ENCODE measurements at places on chromosomes 2 and 18.

DNA sequence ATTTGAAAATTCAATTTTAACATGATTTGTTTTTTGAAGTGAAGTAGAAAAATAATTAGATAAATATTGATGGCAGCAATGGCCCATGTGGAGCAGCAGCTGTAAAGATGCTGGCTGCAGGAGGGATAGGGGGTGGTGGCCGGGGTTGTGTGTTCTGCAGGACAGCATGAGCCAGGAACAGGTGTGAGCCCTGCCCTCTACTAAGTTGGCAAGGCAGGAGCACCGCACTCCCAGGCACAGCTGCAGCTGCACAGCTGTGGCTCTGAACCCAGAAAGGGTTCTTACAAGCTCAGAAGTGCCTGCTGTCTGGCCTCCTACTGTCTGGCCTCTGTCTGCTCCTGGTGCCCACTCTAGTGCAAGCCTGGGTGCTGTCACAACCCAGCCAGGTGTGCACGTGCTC lies 10.0 kb upstream of the DUSP19 start:
- no peaks in the 10 kb centered on the region for H3K27me3 ChIP-seq
- H3K36me3 ChIP-seq = no peaks in the 10 kb centered on the region
- DNase-seq = no peak
- no peak overlapping the region for H3K4me3 ChIP-seq

- no peak overlapping the region for H3K27ac ChIP-seq
- no peak for DNase-seq
- H3K27me3 ChIP-seq = no peaks in the 10 kb centered on the region
- H3K36me3 ChIP-seq = no peaks in the 10 kb centered on the region
These were observed 33.5 kb downstream of the GALNT5 start for GRCh38 chr2:157291018-157291417.

- DNase-seq = no peak
- H3K27me3 ChIP-seq = no peaks in the 10 kb centered on the region
- H3K36me3 ChIP-seq = no peaks in the 10 kb centered on the region
- H3K27ac ChIP-seq = no peak overlapping the region
- no peaks in the 10 kb centered on the region for H3K4me1 ChIP-seq
These were observed 102.9 kb downstream of the SLC39A10 start for GRCh38 chr2:195759877-195760276.

DNA sequence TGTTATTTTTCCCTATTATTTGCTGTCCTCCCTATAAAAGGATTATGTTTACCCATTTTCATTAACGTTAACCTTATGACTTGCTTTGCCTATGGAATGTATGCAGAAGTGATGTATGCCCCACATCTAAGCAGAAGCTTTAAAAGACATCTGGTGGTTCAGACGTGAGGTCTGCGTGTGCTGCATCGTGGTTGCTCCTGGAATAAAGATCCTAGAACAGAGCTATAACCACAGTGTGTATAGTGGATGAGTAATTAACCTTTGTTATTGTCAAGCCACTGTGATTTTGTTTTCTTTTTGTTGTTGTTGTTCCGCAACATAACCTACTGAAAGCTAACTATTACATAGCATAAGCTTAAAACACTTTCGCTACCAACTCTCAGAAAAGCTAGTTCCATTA lies 20.9 kb upstream of the CFAP36 start:
- no peaks in the 10 kb centered on the region for H3K36me3 ChIP-seq
- H3K27ac ChIP-seq = no peak overlapping the region
- H3K4me1 ChIP-seq = peaks cover 7% of the 10 kb centered on the region
- no peak for DNase-seq
- H3K4me3 ChIP-seq = no peak overlapping the region

DNA sequence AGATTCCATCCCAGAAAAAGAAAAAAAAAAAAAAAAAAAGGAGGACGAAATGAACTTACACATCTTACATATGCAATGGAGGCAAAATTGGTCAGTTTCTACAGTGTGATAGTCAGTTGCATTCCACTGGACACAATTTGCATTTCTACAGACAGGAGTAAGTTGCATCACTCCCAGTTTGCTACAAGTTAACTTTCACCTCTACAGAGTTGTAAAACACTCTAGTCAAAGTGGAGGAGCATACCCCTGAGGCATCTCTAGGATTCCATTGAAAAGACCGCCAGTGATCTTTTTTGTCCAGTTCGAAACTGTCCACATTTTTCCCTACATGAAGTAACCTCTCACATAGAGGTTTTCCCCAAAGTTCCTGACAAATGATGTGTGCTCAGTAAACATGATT lies 202.8 kb downstream of the VAPA start:
- DNase-seq = peak; percentile 14
- no peak overlapping the region for H3K27ac ChIP-seq
- no peaks in the 10 kb centered on the region for H3K4me1 ChIP-seq
- peaks cover 3% of the 10 kb centered on the region for H3K27me3 ChIP-seq
- H3K4me3 ChIP-seq = no peak overlapping the region
- no peaks in the 10 kb centered on the region for H3K36me3 ChIP-seq

Measured in fibroblast of lung (primary cell).